ENCODE measurements at places on chromosomes 5 and 9.

DNA sequence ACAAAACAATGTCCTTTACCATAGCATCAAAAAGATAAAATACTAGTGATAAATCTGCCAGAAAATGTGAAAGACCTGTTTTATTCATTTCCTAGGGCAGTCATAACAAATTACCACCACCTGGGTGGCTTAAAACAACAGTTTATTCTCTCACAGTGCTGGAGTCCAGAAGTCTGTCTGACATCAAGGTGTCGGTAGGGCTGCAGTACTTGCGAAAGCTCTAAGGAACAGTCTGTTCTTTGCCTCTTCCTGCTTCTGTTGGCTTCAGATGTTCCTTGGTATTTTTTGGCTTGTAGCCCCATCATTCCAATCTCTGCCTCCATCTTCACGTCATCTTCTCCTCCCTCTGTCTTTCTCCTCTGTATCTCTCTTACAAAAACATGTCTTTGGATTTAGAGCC, 51.0 kb downstream of the PTPDC1 start:
- DNase-seq, result no peak

- DNase-seq, result no peak
Measured at GRCh38 chr5:68995845-68996545, 97.8 kb upstream of the SLC30A5 start.

DNA sequence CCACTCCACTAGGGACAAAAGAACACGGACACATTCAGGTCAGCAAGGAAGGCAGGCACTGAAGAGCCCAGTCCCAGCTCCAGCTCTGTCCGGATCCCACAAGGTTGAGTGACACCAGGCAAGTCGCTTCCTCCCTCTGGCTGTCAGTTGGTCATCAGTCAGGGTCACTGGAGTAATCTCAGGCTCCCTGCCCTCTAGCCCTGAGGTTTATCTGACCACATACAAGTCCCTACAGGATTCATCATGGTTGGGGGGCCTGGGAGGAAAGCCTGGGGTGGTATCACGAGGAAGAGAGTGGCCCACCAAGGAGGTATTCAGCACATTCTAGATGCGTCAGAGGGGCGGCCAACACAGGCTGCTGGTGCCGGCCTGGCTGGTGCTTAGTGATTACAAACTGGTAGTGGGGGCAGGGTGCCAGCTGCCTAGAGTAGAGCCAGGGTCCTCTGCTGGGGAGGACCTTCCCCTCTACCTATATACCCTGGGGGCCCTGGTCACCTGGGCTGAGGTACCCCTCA, 81.5 kb downstream of the SHB start:
- no peak for DNase-seq

- no peak for DNase-seq
Measured at GRCh38 chr5:147918101-147918685, 11.9 kb upstream of the C5orf46 start.

DNA sequence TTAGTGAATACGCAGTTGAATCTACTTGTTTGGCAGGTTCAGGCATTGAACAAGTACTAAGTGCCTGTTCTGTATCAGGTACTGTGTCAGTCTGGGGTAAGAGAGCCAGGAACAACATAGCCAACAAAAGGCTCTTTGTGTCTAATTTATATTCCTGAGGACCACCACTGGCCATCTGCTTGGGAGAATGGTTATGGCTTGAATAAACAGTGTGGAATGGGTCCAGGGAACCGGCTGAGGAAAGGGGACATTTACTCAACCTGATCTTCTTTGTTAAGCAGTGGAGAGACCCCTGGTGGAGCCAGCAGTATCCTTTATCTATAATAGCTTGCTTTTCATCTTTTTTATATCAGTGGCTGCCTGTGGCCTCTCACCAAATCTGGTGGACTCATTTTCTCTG, 38.6 kb downstream of the EXOSC2 start:
- no peak for DNase-seq

- DNase-seq, result no peak
Measured at GRCh38 chr5:83721953-83722901, 1.6 kb upstream of the HAPLN1 start.

All from activated gamma-delta T cell treated with anti-CD3 and anti-CD28 coated beads, Interleukin-2, amount 50 U/mL, for 16 hours (primary cell).